ENCODE measurements at places on chromosomes 7 and 10. TPM values are rescaled to one million over a fixed set of nuclear protein-coding genes. Genes with fewer than 3 reads are reported as not detected.

Gene MYOF
- 298 TPM for total RNA-seq

Gene CUBN
- total RNA-seq, result 1.3 TPM

Gene ATAD1
- total RNA-seq, result 34.7 TPM

Gene SORCS3
- not detected for total RNA-seq

Gene MMRN2
- total RNA-seq, result 2.1 TPM

Gene STOX1
- total RNA-seq, result under 0.01 TPM

Measured in fibroblast of lung (primary cell).